T follicular helper cell (primary cell): ENCODE measurements at places on chromosomes 13 and 19.

GRCh38 chr13:33918199-33918932 lies 100.4 kb downstream of the RFC3 start:
- no peak for DNase-seq

GRCh38 chr13:102402290-102402689 lies 442 bp upstream of the FGF14 start:
- no peak for DNase-seq

- DNase-seq, result no peak
Measured at GRCh38 chr19:5395556-5395955, 54.9 kb upstream of the PTPRS start.

GRCh38 chr13:84497613-84498012 lies 615.3 kb upstream of the SLITRK1 start:
- DNase-seq, result no peak

DNA sequence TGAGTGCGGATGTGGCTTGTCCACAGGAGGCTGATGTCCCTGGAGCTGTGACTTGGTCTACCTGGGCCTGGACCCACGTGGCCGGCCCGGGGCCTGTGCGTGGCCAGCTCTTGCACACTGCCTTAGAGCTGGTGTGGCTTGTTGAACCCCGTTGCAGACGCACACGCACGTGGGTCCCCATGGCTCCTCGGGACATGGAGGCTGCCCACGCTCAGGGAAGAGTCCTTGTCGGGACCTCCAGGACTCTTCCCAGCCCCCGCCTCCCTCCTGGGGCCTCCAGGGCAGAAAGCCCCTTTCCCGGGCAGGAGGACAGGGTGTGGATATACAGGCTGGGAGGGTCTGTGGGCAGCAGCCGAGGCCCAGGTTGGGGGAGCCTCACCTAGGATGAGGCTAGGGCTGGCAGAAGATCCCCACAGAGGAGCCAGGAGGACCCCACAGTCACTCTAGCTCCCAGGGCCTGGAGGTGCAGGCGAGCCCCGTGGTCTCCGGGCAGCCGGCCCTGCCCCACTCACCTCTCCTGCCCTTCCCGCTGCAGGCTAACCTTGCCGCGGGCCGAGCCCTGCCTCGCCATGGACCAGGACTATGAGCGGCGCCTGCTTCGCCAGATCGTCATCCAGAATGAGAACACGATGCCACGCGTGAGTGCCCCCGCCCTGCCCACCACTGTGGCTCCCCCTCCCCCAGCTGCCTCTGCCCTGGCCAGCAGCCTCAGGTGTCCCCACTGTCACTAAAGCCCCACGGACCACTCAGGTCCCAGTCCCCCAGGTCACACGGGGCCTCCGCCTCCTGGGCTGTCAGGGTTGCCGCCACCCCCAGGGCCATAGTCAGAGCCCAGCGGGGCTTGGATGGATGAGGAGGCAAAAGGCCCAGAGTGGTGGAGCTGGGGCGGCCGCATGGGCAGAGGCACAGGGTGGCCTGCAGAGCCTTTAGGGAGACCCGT lies 16.3 kb upstream of the TEKTIP1 start:
- DNase-seq, result no peak

DNA sequence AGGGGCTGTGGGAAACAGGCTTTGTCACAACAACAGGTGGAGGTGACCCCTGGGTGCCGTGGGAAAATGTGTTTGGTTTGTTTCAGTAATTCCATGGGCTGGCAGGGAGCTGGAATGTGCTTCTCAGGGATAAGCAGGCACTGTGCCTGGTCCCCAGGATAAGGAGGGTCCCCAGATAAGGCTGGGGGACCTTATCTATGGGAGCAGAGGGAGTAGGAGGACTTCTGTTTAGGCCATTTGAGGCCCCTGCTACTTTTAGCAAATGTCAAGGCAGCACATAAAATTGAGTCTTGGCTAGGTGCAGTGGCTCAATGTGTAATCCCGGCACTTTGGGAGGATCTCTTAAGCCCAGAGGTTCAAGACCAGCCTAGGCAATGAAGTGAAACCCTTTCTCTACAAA lies 59.5 kb downstream of the KCNC3 start:
- no peak for DNase-seq

DNA sequence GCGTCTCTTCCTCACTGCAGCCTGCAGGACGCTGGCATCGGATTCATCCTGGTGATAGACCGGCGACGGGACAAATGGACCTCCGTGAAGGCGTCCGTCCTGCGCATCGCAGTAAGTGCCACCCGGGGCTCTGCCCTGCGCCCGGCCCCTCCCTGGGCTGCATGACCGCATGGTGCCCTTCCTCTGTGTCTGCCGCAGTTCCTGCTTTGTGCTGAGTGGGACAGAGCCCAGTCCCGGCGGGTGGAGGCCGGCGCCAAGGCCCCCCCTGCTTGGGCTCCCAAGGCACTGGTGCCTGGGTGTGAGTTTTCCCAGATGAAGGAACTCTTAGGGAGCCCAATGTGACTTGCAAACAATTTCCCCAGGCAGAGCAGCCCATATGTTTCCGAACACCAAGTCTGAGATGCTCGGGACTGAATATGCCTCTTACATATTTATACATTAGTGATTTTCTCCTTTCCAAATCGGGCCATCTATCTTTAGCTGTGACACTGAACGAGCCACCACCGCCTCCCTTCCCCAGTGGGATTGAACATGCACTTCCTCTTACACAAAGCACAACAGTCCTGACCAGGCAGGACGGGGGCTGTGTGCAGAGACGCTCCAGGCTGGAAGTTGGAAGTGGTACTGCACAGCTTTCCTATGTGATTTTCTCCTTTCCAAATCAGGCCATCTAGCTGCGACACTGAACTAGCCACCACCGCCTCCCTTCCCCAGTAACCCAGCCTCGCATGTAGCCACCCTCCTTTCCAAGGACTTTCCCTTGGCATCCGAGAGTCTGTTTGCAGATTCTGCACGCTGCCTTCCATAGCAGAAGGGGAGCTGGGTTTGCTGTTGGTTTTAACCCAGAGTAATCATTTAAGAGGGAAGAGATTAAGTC lies 60.1 kb upstream of the F7 start:
- DNase-seq, result no peak

DNA sequence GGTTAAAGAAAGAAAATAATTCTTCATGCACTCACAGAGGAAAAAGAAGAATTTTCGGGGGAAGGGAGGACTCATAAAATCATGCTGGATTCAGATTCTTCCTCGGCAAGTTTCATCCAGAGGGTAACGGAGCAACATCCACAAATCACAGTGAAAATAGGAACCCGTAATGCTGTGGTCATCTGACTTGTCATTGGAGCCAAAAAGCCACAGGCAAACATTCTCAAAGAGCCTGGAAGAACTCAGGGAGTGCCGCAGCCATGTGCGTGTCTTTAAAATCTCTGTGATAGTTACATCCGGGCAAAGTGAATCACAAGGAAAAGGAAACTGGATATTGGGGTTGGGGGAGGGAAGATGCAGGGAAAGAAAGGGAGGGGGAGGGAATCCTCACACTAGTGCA lies 33.0 kb upstream of the VSTM2B start:
- DNase-seq, result no peak

DNA sequence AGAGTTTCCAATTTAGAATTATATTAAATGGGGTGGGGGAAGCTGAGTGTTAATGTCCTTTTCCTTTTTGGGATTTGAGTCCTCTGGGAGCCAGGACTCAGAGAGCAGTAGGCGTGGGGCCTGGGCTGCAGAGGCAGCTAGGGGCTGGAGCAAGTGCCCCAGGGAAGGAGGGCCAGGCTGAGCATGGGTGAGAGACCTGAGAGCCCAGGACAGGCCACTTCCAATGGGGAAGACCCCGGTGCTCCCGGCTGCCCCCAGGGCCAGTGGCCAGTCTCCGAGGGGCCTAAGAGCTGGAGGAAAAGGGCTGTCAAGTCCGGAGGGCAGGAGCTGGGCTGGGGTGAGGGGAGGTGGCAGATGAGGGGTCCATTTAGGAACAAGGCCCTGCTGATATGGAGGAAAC lies 371.5 kb downstream of the ZNF536 start:
- no peak for DNase-seq

DNA sequence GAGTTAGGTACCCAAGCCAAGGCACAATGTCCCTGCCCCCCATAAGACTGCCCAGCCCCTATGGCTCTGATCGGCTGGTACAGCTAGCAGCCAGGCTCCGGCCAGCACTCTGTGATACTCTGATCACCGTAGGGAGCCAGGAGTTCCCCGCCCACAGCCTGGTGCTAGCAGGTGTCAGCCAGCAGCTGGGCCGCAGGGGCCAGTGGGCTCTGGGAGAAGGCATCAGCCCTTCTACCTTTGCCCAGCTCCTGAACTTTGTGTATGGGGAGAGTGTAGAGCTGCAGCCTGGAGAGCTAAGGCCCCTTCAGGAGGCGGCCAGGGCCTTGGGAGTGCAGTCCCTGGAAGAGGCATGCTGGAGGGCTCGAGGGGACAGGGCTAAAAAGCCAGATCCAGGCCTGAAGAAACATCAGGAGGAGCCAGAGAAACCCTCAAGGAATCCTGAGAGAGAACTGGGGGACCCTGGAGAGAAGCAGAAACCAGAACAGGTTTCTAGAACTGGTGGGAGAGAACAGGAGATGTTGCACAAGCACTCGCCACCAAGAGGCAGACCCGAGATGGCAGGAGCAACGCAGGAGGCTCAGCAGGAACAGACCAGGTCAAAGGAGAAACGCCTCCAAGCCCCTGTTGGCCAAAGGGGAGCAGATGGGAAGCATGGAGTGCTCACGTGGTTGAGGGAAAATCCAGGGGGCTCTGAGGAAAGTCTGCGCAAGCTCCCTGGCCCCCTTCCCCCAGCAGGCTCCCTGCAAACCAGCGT lies 3.0 kb upstream of the KMT2B start:
- DNase-seq, result no peak

DNA sequence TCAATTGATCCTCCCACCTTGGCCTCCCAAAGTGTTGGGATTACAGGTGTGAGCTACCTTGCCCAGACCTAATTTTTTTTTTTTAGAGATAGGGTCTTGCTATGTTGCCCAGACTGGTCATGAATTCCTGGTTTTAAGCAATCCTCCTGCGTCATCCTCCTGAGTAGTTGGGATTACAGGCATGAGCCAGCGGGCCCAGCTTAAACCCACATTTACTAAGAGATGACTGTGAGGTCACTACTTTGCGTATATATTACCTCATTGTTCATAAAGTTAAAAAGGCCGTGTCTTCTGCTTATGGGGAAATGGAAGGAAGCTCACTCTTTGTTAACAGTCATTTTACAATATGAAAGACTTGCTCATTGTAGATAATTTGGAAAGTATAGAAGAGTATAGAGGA lies 39.6 kb upstream of the C1QTNF9 start:
- no peak for DNase-seq

- DNase-seq, result no peak
Measured at GRCh38 chr13:37716420-37717195, 118.0 kb upstream of the POSTN start.

- DNase-seq, result no peak
Measured at GRCh38 chr13:52846567-52847321, 1.7 kb downstream of the PCDH8 start.

GRCh38 chr13:75334634-75335447 lies 147.1 kb downstream of the TBC1D4 start:
- DNase-seq, result no peak

GRCh38 chr19:44810234-44811121 lies 1.6 kb downstream of the BCAM start:
- DNase-seq, result no peak

GRCh38 chr19:48873476-48874302 lies 1.5 kb downstream of the PPP1R15A start:
- no peak for DNase-seq

DNA sequence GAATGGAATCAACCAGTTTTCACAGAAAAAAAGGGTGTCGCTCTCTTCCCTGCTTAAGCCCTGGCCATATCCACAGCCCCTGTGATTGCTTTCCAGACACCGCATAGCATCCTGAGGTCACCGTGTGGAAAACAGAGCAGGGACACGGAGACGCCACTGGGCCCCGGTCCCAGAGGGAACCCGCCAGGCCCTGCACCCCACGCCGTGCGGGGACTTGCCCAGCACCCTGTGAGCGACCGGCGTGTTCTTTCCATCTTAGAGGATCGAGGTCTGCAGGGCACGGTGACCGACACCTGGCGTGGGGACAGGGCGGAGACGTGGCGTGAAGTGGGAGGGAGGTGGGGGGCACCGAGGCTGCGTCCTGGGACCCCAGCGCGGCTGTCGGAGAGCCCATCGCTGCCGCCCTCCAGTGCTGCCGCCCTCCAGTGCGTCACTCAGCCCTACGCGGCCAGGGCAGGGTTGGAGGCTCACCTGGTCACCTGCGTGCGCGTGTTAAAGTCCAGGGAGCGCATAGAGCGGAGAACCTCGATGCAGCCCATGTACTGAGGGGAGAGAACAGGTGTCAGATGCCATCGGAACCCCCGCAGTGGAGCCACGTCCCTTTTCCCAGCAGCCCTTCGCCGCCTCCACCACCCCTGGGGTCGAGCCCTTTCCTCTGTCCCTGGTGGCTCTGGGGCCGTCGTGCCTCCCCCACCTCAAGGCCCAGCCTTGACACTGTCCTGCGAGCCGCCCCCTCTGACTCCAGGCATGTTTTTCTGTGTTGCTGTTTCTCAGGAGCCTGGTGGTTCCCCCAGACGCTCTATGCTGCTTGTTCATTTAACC lies 20.2 kb downstream of the SHC2 start:
- no peak for DNase-seq

DNA sequence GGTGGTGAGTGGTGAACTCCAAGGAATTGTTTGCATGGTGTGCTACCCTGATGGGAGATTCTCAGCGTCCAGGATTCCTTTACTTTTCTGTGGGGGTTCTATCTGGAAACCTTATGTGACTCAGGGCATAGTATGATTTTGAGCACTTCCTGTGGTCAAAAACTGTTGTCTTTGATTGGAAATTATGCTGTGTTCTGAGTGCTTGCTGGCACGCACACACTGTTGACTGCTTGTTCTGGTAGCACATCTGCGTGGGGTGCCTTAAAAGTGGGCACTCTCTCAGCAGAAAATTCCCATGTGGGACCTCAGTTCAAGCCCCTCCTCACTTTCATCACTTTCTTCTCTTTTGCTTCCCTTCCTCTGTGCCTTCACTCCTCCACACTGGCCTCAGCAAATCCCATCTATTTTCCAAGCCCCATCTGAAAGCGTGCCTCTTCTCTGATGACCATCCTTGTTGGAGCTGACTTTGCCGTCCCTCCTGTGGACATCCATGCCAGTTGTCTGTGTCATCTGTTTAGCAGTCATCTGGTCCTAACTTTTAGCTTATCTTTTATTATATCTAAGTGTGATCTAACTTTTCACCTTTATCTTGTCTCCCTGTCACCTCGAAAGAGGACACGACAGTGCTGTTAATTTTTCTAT lies 56.4 kb upstream of the NPAS1 start:
- DNase-seq, result no peak

- no peak for DNase-seq
Measured at GRCh38 chr13:79990048-79990447, 350.9 kb downstream of the SPRY2 start.

GRCh38 chr19:31616031-31616430 lies 266.8 kb upstream of the TSHZ3 start:
- DNase-seq, result no peak

DNA sequence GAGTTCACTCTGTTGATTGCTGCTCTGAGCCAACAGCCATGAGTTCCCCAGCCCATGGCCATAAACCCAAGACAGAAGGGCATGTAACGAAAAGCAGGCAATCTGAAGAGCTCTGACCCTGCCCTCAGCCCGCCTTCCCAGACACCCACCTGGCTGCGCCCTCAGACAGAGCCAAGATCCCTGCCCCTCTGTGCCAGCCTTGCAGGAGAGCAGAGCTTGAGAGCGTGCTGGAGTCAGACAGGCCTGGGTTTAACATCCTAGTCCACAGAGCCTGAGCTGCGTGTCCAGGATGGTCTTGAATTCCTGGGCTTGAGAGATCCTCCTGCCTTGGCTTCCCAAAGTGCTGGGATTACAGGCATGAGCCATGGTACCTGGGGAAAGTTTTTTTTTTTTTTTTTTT lies 19.0 kb upstream of the EMC10 start:
- DNase-seq, result no peak

GRCh38 chr13:99311748-99312492 lies 4.7 kb upstream of the GPR183 start:
- no peak for DNase-seq
